Activated CD8-positive, alpha-beta memory T cell treated with anti-CD3 and anti-CD28 coated beads, Interleukin-2, amount 50 U/mL, for 4 hours (primary cell): ENCODE measurements at places on chromosomes 6 and 20.

GRCh38 chr6:37777272-37777834, 42.2 kb upstream of the ZFAND3 start:
- no peak for DNase-seq

DNA sequence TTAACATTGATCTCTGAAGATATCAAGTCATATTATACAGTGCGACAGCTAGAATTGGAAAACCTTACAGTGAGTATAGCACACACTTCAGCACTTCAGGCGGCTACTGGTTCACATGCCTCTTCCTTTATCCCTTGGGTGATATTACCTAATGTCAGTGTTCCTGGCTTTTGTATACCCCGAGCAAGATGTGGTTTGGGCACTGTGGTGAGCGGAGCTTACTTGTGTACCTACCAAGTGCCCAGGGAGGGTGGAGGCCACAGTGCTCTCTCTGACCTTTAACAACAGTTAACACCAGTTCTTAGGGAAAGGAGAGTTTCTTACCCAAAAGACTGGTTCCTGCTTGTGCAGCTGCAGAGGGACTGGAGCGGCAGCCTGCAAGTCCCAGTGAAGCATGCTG, 64.4 kb downstream of the PTPN1 start:
- DNase-seq, result no peak

- DNase-seq, result no peak
Observed at GRCh38 chr20:51444467-51444866, 98.1 kb downstream of the NFATC2 start.

- no peak for DNase-seq
Observed at GRCh38 chr6:22473991-22474682, 95.2 kb upstream of the HDGFL1 start.

DNA sequence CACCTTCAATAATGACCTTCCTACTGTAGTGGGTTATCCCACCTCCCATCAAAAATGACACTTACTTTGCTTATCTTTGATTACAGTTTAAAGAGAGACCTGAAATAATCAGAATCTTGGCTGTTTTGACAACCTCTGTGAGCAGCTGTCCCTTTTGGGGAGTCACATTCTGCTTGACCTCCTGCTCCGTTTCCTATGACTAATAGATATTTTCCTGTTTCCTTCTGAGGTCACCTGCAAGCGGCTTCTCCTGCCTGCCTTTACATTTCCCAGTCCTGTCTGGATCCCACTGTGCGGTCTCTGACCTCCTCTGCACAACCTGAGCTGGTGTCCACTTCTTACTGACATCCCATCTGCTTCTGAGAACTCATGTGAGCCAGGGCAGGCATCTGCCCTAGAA, 54.2 kb downstream of the TRAM2 start:
- no peak for DNase-seq

DNA sequence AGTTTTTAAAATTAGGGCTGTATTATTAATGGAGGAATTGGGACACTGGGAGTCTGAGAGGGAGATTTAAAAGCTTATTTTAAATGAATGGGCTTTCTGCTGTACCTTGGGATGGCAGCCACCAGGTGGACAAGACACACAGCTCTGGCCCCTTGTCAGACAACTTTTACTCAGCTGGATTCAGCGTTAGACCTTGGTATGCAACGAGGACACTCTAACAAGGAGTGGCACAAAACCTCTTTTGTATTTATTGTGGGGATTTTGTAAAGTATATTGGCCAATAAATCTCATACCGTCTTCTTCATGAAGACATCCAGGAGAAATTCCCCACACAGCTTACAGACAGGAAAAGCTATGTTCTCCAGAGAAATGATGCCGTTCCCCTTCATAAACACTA, 105.7 kb downstream of the LCA5 start:
- no peak for DNase-seq

DNA sequence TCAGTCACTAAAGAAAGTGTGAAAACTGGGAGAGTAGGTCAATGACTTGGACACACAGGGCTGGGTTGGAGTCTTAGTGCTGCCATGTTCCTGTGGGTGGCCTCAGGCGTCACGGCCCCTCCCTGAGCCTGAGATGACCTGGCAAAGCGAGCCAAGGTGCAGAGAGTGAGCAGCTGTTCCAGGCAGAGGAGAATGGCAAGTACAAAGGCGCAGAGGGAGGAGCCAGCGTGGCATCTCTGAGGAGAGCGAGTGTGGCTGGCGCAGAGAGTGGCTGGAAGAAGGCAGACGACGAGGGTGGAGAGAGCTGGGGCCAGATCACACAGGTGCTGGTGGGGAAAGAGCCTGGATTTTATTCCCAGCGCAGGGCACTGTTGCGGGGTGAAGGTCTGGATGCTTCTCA, 20.6 kb upstream of the CHMP4B start:
- no peak for DNase-seq

DNA sequence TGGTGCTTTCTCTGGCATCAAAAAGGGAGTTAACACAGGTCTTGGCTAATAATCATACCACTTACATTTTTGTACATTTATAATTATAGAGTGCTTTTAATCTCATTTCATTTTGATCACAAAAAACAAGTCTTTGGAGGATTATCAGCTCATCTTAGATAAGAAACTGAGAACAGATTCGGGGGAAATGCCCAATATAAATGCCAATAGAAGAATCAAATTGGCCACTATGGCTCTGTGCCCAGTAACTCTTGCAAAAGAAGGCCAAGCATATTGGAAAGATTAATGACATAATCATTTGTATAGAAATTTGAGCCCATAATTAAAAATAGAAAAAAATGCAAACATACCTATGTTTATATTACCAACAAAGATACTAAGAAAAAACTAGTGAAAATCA, 42.5 kb downstream of the IPCEF1 start:
- DNase-seq, result no peak

DNA sequence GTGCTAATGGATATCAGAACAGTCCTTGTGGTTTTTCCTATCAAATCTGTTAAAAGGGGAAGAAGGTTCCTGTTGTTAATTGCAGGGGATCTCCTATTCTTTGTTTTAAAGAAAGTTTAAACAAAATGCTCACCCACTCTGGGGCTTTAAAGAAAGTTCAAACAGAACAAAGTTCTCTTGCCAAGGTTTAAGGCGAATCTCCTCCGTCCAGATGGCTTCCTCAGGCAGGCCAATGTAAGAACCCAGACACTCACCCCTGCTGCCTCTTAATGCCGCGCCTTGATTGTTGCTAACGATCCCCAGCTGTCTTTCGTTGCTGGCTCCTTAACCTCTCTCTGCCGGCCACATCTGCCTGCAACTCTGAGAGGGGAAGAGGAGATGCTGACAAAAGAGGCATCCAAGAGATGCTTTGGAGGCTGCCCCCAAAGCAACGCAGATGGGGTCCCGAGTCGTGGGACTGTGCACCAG, 235.0 kb upstream of the PRDM1 start:
- DNase-seq, result no peak

DNA sequence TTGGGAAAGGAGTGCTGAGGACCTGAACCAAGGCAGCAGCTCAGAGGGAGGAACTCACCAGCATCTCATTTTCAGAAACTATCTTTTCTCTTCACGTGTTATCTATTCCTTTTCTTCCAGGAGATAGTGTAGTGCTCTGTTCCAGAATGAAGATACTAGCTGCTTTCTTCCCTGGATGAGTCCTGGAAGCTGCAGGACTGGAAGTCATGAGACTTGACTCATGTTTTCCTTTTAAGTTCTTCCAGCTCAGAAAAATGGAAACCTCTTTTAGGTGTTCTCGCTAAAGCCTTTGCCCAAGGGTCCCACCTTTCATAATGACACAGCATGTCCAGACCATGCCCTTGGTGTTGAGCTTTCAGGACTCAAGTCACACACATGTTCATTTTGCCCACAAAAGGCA, 106.7 kb downstream of the UNC5CL start:
- no peak for DNase-seq

GRCh38 chr6:111653434-111653833, 47.8 kb upstream of the TRAF3IP2 start:
- DNase-seq, result no peak

DNA sequence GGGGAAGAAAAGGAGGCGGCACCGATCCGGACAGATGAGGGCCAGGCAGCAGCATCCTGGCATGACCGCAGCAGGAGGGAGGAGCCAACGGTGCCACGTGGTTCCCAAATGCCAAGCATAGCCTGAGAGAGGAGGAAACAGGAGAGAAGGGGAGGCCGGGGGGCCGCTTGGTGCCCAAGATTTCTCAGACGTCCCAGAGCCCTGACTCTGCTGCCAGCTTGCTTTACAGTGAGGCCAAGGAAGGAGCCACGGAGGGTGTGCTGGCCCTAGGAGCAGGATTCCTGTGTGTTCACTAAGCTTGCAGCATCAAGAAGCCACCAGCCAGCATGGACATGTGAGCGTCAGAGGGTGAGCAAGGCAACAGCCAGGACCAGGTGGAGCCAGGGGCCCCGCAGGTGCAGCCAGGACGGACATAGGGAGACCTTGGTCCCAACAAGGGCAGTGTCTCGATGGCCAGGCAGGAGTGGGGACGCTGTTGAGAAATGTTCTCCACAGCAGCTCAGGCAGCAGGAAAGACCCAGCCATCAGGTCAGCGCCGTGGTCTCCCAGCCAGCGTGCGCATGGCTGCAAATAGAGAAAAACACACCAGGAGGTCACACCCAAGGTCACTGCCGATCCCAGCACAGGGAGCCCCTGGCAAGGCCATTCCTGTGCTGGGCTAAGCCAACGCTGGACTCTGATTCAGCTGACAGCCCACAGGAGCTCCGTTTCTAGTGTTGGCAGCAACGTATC, 143.7 kb downstream of the DLL1 start:
- peak; percentile 15 for DNase-seq

GRCh38 chr6:142902636-142903053, 42.3 kb downstream of the HIVEP2 start:
- DNase-seq, result peak; percentile 68

DNA sequence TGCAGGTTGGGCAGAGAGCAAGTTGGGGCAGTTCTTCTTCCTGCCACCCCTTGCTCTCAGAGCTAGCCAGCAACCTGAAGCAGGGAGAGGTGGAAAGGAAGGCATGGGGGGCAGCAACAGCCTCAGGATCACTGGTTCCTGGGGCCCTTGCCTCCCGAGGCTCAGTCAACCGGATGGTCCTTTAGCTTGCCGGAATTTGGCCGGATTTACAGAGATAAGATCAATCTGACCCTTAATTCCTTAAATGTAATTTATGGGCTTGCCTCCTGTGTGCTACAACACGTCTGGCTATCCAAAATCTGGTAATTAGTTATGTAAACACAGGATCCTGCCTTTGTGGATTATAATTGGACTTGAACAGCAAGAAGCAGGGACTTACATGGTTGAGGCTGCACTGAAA, 19.5 kb upstream of the TCP11 start:
- DNase-seq, result no peak

DNA sequence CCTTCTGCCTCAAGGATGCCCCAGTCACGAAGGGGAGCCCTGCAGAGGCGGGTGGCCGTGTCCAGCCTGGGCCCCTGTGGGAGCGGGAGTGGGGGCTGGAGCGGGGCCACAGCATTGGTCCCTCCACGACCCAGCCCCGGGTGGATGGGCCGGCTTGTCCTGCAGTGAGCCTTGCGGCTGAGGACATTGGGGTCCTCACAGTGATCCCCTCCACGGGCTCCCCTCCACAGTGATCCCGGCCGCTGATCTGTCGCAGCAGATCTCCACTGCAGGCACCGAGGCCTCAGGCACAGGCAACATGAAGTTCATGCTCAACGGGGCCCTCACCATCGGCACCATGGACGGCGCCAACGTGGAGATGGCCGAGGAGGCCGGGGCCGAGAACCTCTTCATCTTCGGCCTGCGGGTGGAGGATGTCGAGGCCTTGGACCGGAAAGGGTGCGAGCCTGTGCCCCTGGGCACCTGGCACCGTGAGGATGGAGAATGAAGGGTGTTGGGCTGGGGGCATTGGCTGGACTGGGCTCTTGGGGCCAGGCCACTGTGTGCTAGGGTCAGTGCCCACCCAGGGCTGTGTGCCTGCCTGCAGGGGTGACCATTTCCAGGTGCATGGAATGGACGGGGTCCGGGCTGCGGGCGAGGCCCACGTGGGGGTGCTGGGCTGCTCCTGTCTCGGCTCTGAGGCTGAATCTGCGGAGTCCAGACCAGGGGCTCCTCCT, 44.4 kb downstream of the PYGB start:
- DNase-seq, result no peak

DNA sequence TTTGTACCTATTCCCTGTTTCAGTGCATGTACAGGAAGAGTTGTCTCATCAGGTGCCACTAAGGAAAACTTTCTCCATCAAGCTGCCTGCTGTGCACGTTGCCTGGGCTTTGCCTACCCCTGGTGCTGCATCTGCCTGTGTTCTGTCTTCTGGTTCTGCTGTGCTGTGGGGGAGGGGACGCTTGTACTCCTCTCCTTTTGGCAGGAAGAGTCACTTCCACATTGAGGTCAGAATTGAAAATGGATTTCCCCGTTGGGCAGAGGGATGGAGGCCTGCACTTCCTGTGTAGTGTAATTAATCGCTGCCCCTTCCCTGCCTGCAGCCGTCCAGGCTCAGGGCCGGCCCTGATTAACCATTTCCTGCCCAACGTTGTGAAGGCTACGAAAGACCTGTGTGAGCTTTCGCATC, 153.3 kb downstream of the SCML4 start:
- no peak for DNase-seq
